Substantia nigra (tissue), 51 donors: ENCODE measurements at places on chromosomes 7 and 10.

DNA sequence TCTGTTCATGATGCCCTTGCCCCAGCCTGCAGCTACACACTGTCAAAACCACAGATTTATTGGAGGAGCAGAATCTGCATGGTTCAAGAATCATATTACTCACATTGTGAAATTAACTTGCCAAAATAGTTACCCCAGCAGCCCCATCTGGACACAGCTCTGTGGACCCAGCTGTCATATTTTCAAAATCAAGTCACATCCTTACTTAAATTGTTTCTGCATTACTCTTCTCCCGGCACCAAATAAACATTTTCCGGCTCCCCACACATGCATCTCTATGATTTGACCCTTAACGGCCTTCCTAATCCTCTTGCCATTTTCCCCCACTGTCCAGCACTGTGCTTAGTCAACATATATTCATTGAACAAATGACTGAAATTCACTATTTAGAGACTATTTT is 43.8 kb upstream of the GPR26 start:
- DNase-seq, result no peak

- no peak for DNase-seq
Measured at GRCh38 chr10:6603142-6604125, 23.4 kb upstream of the PRKCQ start.

DNA sequence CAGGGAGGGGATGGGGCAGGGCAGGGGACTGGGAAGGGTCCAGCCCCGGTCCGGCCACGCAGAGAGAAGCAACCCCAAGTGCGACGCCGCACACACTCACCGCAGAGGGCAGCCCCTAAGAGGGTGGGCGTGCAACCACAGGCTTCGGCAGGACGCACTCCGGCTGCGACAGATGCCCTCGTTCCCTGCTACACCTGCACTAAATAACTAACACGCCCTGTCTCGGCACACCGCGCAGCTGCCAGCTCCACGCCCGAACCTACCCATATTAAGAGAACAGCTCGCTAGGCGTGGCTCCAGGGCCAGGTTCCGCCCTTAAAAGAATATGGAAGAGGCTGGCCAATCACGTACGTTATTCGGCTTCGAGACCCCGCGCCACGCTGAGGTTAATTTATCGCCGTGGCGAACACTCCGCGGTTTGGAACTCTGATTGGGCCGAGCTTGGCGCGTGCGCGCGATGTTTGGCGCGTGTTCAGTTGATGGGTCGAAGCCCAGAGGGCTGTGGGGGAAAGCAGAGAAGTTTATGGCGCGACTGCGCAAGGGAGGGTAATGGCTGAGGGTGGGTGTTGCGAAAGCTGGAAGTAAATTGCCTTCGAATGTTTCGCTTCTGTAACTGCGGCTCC is 91.1 kb downstream of the OR13A1 start:
- no peak for DNase-seq

GRCh38 chr7:40221836-40222235 is 87.0 kb downstream of the SUGCT start:
- DNase-seq, result no peak

GRCh38 chr10:636016-636730 is 53.3 kb downstream of the DIP2C start:
- no peak for DNase-seq

DNA sequence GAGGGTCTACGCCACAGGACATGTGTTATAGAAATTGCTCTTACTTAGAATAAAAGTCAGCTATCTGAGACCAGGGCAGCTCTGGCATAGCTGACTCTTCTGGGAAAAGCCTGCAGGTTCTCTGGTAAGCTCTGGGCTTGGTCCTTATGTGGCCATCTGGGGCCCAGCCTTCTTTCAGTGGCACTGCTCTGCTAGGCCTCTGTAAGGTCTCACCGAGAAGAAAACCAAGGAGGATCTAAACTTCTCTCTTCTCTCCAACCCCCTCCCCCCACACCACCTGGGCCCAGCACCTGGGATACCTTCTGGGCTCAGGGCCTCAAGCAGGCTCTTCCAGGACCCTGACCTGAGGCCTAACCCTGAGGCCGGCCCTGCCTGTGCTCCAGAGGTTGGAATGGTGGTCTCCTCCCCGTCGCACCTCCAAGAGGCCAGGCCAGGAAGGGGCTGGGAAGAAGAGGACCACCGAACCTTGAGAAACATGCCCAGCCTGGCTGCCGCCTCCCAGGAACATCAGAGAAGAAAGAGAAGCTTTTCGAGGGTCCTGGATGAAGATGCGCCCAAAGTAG is 323.6 kb downstream of the GFRA1 start:
- DNase-seq, result no peak

- no peak for DNase-seq
Measured at GRCh38 chr7:32200646-32201045, 130.4 kb upstream of the PDE1C start.
